Activated CD4-positive, alpha-beta T cell treated with anti-CD3 and anti-CD28 coated beads, Interleukin-2, amount 10 ng/mL, durations not matched to agents 24 days and 14 days (primary cell): ENCODE measurements at places on chromosomes 12 and 14.

GRCh38 chr12:93356214-93356613, 21.5 kb upstream of the NUDT4 start:
- no peak for DNase-seq

DNA sequence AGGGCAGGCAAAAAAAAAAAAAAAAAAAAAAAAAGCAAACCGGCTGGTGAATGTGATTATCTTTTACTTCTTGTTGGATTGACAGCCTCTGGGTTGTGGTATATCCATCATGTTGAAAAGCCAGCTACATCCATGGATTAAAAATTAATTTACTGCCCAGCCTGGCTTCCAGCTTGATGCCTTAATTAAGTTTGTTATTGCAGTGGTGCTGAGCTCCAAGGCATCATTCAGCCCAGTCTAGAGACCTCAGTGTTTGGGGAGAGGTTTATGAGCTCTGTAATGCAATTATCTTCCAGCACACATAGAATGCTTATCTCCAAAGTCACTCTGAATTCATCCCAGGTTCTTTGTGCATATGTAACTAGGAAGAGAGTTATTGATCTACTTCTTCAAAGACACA, 114.8 kb downstream of the RIMBP2 start:
- DNase-seq = no peak

DNA sequence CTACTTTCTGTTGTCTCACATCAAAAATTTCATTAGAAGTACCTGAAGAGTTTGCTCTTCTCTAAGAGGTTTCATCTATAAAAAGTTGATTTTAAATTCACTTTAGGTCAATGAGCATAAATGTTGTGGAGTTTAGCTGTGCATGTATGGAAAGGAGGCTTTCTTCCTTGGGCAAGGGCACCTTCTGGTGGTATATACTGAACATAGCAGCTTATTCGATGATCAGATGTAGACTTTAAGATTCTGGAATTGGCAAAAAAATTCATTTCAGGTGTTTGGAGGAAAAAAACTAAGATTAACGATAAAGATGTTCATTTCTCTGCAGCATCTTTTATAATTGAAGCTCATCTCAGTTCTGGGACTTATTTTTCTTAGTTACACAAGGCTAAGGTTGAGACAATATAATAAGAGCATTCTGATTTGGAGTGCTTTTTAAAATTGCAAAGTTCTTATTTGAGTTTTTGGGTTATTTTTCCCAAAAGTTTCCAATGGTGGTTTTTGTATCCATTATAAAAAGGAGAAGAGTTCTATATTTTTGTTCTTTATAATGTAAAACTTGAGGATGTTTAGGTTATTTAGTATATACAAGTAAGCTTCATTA, 46.8 kb downstream of the TMEM117 start:
- DNase-seq = peak; percentile 76

DNA sequence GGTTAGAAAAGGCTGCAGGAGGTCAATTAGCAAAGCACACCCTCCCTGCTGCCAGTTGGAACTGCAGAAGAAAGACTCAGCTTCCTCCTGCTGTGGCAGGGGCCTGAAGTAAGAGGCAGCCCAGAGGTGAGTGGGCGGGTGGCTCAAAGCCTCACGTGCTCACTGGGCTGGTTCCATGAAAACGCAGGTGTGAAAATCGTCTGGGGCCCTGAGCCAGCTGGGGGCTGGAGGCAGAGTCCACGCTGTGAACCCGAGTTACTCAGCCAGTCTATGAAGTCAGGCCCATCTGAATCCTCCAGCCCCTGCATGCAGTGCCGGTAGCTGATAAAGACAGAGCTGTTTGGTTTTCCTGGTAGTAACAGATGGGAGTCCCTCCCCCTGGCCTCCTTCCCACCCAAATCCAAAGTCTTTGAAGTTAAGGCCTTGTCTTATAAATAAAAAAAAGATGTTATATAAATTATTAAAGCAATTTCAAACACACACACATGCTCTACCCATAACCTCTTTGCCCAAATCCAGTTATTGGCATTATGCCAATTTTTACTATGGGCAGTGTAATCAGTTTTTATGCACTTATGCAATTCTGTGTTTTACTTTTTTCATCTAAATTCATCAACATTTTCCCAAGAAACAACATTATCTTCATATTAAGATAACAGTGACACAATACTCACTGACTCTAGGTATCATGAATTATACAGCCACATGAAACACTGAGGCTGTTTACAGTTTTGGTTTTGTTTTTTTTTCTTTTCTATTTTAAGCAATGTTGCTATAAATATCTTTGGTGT, 57.9 kb upstream of the PNMA1 start:
- DNase-seq = peak; percentile 87

GRCh38 chr14:105865904-105866840, 339.8 kb downstream of the TMEM121 start:
- no peak for DNase-seq

- DNase-seq = no peak
Measured at GRCh38 chr12:119206348-119207062, 27.8 kb downstream of the HSPB8 start.

DNA sequence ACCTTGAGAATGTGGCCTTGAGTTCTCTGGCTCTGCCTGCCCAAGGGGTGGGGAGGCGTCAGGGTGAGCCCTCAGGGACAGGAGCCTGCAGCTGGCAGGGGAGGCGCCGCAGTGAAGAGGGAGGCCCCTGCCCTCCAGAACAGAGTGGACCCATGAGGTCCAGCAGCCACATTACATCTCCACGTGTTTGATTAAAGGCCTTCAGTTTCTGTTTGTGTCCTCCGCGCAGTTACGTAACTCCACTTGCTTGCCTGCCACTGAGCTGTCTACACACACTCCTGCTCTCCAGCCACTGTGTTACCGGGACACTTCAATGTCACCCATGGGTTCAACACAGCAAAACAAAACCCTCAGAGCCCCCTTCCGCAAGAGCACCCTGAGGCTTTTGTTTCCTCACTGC, 70.4 kb downstream of the CHGA start:
- DNase-seq = no peak

GRCh38 chr14:57831981-57832380, 33.9 kb downstream of the SLC35F4 start:
- DNase-seq = no peak

DNA sequence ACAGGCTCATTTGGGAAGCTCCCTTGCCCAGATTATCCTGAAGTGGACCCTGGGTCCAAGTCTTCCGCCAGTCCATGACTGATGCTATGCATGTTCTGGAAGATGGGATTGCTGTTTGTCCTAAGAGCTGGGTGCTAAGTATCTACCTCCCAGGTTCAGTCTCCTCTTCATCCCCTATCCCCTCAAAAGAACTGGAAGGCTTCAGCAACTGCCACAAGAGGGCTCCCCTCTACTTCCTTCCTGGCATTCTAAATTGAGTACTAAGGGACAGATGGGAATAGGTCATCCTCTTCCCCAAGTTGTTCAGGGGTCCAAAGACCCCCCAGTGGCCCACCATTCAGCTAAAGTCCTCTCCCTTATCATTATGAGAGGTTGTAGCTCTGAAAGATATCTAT, 9.0 kb upstream of the FKBP11 start:
- DNase-seq = no peak

DNA sequence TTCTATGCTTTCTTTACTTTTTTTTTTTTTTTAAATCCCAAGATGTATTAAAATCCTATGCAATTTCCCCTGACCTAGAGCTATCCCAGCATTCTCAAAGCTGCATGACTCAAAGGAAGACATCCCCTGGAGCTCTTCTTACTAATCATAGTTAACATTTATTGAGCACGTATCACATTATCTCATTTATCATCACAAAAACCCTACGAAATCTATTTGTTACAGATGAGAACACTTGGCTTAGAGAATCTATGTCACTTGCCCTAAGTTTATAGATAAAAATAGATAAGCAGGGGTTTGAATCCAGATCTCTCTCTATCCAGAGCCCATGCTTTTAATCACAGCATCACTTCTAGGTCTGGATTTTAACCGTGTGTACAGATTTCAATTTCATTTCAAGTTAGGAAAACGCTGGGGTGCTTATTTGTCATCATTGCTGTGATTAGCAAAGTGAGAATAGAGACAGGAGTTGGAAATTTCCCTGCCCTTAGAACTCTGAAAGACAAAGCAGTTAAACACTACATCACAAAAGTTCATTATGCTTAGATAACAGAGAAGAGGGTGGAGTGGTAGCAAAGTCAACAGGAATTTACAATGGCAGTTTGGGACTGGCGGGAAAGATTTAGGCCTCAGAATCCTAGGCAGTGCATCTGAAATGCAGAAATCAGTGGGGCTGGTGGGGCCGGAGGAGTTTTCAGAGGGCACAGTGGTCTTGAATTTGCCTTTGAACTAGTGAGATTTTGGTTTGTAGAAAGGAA, 177.7 kb upstream of the FRMD6 start:
- no peak for DNase-seq

- no peak for DNase-seq
Measured at GRCh38 chr14:84425968-84426367, 1104.0 kb upstream of the FLRT2 start.

DNA sequence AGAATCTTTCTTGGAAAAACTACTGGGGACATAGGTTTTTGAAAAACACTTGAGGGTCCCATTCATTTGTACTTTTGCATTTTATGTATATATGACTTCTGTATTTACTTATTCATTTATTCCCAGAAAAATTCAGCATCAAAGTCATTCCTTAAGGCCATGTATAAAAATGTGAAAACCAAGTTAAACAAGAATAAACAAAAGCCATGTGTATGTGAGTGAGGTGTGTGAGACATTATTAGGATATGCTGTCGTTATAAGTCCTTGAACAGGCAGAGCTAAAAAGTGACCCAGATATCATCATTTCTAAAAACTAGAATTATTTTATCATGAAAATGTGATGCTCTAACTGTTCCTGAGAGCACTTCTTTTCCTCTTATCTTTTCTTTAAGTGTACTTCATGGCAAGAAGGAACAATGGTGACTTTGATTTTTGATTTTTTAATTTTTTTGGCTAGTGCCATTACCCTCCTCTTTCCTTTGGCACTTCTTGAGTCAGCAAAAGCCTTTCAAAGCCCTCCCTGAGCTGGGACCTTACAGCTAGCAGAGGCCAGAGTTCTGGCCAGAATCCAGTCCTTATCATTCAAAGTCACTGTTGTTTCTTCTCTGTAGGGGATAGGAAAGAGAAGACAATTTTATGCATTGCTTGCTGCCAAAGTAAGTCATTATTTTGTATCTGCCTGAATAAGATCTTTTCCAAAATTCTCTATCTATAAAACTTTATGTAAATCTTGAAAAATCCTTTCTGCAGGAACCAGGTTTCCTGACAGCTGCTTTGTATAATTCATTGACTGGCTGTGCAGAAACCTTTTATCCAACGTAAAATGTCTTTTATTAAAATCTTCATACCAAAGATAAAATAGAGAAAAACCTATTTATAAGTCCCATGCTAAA, 419.7 kb upstream of the PRICKLE1 start:
- no peak for DNase-seq
